ENCODE measurements at places on chromosomes 5 and 9.

GRCh38 chr5:11547730-11548129, 356.5 kb downstream of the CTNND2 start:
- no peak for DNase-seq

DNA sequence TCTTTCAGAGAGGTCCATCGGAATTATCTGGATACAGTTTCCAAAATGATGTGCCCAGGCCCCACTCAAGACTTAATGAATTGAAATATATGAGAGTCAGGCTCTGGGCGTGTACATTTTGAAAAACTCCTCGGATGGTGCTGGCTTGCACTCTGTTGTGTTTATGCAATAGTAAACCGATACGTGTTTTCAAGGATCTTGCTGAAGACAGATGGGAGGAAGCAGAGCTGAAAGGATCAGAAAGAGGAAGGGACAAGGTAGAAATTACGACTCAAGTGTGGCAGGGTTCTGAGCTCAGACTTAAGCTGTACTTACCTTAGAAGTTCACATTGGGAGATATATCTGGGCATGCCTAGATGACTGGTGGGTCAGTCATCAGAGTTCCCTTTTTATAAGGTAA, 13.7 kb upstream of the STOM start:
- no peak for DNase-seq

DNA sequence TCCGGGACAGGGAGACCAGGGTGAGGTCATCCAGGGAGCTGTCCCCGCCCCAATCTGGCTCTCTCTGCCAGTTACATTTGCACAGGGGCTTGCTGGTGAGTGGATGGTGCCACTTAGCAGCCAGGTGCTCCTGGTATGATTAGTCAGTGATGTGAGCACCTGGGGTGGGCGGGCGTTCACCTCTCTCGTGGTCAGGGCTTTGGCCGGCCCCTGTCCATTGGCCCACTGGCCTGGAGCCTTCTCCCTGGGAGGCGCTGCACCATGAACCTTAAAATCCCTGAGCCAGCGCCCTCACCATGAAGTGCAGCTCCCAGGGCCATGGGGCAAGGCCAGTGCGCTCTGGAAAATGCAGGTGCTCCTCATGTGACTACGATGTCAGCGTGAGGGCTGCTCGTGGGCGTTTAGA, 2.0 kb downstream of the NKD2 start:
- no peak for DNase-seq

- DNase-seq: no peak
These were observed 31.8 kb upstream of the ERAP2 start for GRCh38 chr5:96844481-96844990.

DNA sequence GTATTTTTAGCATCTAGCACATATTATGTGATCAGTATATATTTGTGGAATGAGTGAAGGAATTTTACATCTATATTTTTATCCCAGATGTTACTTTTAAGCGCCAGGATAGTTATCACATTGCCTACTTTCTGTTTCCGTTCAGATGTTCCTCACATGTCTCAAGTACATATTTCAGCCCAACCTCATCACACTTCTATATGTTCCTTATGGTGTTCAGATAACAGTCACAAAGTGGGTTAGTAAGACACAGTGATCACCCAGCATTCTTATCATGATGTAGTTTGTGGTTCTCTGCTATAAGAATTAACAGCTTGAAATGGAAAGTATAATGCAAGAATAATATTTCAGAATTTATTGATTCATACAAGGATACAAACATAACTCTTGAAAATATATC, 170.0 kb upstream of the RASA1 start:
- DNase-seq: no peak

- DNase-seq: no peak
These were observed 417.5 kb upstream of the ADAMTSL1 start for GRCh38 chr9:18056269-18056992.

GRCh38 chr5:103224894-103225246, 33.7 kb upstream of the MACIR start:
- DNase-seq: no peak

- no peak for DNase-seq
These were observed 168.5 kb upstream of the TARS1 start for GRCh38 chr5:33272288-33272687.

- no peak for DNase-seq
These were observed 569.7 kb downstream of the ZNF608 start for GRCh38 chr5:124176692-124177091.

DNA sequence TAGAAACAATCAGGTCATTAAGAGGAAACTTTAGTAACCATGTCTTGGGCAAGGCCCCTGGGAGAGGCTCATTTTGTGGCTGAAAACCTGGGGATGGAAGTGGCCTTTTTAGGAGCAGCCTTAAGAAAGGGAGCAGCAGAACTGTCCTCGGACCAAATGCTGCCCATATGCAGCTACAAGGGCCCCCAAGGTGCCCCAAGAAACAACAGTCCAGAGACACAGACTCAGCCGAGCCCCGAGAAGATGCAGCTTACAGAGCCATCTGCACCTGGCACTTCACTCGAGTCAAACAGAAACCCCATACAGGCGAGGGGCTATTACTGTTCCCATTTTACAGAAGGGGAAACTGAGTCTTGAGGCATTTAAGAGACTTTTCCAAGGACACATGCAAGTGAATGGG, 58.0 kb downstream of the COL23A1 start:
- no peak for DNase-seq

- no peak for DNase-seq
These were observed 112.7 kb upstream of the NREP start for GRCh38 chr5:111869681-111870080.

GRCh38 chr9:89078421-89078820, 87.2 kb downstream of the S1PR3 start:
- no peak for DNase-seq

DNA sequence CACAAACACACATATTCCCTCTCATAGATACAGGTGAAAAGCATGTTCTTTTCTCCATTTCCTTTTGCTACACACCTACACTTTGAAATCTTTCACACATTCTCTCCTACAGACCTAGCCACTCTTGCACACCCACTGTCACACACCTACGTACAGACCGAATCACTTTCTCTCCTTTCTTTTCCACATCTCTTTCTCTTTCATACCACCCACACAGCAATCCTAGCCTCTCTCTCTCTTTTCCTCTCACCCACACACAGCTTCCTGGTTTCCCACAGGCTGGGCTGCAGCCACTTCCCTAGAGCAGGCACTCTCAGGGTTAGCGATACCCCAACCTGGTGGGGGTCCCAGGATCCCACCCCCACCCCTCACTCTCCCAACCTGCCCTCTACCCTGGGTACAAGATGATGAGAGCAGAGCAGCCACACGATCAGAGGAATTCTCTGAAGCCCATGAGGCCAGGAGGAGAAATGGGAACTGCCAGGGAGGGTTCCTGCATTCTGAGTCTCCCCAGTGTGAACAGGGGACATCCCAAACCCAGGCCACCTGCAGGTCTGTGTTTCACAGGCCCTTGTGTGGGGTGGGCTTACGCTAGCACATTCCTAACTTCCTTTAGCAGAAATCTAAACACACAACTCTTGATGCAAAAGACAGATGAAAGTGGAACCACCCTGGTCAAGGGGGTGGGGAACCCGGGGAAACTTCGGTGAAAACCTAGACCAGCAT, 17.1 kb upstream of the SYNPO start:
- peak; percentile 13 for DNase-seq

DNA sequence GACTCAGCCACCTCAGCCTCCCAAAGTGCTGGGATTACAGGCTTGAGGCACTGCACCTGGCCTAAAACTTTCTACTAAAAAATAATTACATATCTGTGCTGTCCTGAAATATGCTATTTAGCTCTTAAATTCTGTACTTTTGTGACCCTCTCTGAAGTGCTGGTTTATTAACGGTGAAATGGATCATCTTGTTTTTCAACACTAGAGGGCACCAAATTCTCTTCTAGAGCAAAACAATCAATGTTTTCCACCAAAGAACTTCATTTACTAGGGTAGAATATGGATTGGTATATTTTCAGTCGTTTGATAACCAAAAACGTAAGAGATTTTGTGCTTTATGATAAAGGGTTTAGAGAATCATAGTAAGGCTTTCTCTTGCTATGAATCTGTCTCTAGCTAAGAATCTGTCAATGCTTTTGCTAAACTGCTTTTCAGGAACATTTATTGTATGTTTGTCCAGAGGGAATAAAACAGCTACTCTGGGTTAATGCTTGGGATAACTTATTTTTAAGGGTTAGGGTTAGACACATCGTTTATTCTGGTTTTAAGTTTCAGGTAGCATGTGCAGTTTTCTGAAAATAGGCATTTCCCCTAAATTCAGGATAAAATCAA, 63.6 kb downstream of the RNF180 start:
- no peak for DNase-seq

DNA sequence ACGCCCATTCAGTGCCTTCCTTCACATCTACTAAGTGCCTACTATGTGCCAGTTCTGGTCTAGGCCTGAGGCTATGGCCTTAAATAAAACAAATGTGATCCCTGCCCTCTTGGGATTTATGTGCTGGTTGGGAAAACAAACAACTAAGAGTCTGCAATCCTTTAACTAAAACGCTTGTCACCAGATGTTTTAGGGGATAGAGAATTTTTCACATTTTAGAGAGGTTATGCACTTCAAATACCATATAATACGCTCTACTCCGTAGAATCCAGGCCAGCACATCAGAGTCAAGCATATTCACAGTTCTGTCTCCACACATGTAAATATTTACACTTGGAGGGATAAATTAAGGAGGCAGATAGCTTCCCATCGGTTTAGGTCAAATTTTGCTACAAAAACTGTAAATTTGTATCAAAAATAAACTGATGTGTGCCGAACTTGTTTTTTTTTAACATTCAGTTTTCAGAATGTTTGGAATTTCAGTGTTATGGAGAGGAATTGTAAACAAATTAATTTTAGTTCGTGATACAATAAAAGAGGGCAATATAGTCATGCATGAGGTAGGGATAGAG, 22.0 kb upstream of the ADRA1B start:
- DNase-seq: no peak

DNA sequence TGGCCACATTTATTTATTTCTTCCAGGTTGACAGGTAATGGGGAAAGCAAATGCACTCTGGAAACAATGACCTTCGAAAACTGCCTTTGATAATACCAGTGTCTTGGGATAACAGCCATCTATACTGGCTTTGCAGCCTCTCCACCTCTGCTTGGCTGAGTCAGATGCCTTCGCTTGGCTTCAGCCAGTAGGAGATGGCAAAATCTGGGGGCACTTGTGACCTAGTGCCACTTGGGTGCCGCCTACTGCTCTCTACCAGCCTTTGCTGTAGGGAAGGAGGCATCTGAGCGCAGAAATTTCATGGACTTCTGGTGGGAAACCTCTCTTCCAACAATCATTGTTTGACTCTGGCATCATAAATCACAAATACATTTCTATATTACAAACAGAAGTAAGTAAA, 21.8 kb downstream of the FYB1 start:
- DNase-seq: no peak

- no peak for DNase-seq
These were observed 83.0 kb upstream of the FAM174A start for GRCh38 chr5:100452126-100452525.

DNA sequence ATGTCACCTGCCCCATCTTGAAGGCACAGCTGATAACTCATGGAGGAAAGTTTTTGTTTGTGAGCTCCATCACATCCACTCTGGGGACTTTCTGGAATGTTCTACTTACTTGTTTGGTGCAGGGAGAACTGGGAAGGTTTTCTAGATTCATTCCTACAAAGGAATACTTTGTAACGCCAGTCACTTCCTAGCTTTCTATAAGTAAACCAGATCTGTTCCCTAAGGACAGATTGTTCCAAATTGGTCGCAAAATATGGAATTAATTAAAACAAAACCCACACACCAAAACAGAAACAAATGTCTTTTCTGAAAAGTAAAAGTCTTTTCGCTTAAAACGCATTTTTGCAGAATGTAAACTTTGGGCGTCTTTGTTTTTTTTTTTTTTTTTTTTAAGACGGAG, 167.6 kb downstream of the PDZD2 start:
- DNase-seq: no peak

DNA sequence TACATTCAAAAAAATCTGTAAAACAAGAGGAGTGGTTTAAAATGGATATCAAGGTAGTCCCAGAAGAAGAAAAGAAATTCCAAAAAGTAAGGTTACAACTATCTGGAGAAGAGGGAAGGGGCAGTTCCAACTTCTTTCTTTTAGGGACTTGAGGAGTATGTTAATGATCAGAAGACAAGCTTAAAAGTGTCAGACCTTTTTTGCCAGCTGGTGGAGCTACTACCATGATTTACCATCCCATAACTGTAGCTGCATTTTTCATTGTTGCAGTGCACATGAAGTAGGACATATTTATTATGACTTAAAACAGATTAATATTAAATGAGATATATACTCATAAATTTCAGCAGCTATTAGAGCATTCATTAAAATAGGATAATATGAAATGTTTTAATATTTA, 158.5 kb upstream of the RGS7BP start:
- DNase-seq: no peak

DNA sequence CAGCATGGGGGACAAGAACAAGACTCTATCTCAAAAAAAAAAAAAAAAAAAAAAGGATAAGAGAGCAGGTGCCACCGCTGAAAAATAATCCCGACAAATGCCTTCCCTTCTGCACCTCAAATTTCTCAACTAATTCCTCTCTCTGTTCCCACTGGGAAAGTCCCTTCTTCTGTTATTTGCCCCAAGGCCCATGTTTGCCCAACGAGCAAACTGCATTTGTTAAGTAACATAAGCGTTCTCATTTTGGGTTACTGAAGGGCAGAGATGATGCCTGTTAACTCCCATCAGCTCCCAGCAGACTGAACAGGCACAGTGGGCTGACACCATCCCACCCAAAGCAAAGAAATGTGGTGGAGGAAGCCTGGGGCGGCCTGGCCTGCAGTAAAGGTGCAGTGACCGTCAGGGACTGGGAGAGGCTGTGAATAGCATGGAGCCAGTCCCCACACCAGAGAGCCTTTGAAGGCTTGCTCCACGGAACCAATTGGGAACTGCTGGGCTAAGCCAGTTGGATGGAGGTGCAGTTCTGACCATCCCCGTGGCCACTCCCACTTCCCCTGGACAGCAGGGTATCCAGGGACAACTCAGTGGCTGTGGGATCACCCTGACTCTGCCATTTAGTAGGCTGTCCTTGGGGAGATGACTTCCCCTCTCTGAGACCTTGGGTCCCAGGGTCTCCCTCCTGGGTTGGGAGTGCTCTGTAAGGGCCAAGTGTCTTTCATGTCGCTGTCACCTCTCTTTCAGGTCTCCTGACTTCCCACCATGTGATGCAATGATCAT, 149.7 kb upstream of the IER5L start:
- no peak for DNase-seq

- no peak for DNase-seq
These were observed 103.7 kb upstream of the MPDZ start for GRCh38 chr9:13383216-13383615.

GRCh38 chr9:97474372-97474925, 27.0 kb upstream of the TMOD1 start:
- DNase-seq: no peak

GRCh38 chr9:113532809-113533190, 69.3 kb downstream of the RGS3 start:
- DNase-seq: no peak
